Fibroblast of lung (primary cell): ENCODE measurements at places on chromosomes 7 and 10. TPM values are rescaled to one million over a fixed set of nuclear protein-coding genes. Genes with fewer than 3 reads are reported as not detected.
A peak's percentile ranks its signal among the peaks of the same experiment; 100 is the strongest.

DNA sequence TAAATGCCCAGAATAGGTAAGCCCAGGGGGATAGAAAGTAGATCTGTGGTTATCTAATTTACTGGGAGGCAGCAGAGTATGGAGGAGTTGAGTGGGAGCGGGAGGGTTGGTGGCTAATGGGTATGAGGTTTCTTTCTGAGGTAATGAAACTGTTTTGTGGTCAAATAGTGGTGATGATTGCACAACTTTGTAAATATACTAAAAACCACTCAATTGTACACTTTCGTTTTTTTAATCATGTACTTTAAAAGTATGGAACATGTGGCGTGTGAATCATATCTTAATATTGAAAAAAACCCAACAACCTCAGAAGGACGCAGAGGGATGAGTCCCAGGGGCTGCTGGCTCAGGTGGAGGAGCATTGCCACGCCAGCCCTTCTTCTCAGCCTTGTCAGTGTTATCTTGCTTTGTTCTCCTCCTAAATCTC is 118.1 kb downstream of the WDR11 start:
- DNase-seq, result peak; percentile 20

GRCh38 chr7:111752022-111752582 is 189.8 kb upstream of the IMMP2L start:
- DNase-seq, result peak; percentile 24

DNA sequence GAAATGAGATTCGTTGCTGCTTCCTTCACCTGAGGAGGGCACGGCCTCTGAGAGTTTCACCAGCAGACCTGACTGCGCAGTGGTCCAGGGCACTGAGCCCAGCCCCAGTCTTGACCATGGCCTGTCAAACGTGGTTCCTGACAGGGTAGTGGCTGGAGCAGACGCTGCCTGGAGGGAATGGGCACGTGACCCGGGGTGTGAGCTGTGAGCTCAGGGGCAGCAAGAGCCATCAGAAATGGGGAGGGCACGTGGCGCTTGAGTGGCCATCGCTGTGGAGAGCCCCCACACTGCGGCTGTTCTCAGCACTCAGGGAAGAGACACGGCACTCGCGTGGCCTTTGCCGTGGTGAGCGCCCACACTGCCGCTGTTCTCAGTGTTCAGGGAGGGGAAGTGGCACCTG is 12.0 kb downstream of the FAM20C start:
- DNase-seq, result peak; percentile 6

GRCh38 chr7:28509251-28510025 is 97.1 kb downstream of the CREB5 start:
- no peak for DNase-seq

- DNase-seq, result peak; percentile 94
These were observed 97.6 kb upstream of the ZNF438 start for GRCh38 chr10:31129271-31129670.

DNA sequence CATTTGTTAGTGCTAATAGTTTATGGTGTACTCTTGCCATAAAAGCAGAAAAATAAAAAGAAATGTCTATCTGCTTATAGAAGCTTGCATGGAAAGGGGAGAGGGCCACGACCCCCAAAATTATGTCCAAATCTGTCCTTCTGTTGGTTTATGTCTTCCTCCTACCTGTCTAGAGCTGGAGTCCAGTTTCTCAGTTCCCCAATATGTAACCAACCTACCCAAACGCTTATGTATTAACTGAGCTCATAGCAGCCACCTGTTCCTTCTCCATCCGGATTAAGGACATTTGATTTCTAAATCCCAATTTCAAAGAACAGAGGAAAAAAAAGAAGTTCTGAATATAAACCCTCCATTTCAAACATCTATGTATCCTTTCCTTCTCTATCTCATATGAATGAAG is 30.3 kb upstream of the TPK1 start:
- DNase-seq, result no peak

DNA sequence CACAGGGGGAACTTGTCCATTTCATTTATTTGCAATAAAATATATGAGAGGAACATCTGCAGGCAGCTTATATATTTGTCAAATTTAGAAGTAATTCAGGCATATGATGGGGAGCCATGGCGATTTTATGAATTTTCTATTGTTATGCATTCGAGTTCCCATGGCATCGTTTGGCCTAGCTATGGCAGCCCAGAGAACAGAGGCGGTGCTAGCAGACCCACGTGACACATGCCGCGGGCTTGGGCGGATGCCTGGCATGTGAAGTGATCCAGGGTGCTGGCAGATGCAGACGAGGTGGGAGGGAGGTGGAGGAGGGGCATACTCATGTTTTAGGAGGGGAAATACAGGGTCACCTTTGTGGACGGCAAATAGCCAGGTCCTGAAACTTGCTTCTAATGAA is 560.0 kb upstream of the GALNT17 start:
- DNase-seq, result no peak

DNA sequence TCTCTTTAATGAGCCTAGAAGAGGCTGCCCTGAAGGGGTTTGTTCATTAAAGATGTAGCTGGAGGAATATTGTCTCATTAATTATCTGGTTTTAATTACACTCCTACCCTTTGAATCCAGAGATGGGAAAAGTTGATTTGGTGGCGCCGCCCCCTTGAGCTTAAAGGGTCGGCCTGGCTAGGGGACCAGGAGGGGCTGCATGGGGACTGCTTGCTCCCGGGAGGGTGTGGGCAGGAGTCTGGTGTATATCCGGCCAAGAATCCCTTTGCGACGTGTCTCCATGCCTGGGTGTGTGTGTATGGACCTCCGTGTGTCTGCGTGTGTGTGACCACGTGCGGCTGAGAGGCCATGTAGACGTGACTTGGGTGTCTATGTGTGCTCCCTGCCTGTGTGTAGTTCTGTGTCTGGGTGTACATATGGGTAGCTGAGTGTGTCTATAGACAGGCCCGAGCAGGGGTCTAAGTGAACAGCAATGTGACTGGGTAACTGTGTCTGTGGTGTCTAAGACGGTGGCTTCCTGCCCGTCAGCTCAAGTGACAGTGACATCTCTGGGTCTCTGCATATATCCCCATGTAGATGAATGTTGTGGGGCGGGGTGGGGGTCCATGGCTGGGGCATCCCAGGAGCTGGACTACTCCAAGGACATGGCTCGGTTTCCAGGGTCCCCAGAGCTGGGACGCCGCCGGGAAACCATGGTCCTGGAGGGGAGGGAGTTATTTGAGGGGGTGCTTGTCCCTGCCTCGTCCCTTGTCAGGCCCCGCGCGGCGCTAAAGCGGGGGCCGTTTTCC is 10.7 kb downstream of the LBX1 start:
- DNase-seq, result no peak

- no peak for DNase-seq
These were observed 11.0 kb downstream of the KIAA1217 start for GRCh38 chr10:24219963-24220362.

GRCh38 chr7:159143780-159144757 is 598 bp downstream of the VIPR2 start:
- no peak for DNase-seq

DNA sequence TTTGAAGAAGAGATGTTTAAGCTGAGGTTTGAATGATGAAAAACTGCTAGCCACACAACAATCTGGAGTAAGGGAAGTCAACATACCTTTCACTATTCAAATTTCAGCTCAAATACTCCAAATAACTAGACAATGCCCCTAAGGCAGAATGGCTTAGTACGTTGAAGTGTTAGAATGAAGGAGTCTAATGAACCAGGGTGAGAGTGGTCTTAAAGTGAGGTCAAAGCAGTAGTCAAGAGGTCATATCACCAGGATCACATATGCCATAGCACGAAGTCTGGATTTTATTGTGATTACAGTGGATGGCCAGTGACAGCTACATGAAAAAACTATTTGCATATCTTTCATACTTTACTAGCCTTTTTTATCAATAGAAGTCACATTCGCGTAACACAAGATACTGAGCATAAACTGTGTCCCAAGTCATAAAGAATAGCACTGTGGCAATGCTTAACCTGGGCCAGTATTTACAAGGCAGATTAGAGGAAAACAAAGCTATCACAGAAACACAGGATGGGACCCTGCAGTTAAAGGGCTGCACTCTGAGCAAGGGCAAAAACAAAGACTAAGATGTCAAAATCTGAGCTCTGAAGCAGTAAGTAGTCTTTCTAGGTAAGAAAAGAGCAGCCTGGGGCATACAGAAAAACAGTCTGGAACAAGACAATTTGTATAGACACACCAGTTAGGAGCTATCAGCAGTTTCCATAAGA is 61.5 kb downstream of the HYCC1 start:
- DNase-seq, result no peak

- DNase-seq, result no peak
These were observed 54.6 kb downstream of the TEX36 start for GRCh38 chr10:125628104-125629049.

The STOX1 gene
- under 0.01 TPM in 2 replicates for total RNA-seq

The SEMA3A gene
- total RNA-seq, result 19.5 and 60.8 TPM in 2 replicates

The DYNC1I1 gene
- under 0.01 and 0.17 TPM in 2 replicates for total RNA-seq

The SPDYE11 gene
- not detected in 2 replicates for total RNA-seq

The CACNB2 gene
- total RNA-seq, result 0.66 and 1.5 TPM in 2 replicates

The VGF gene
- total RNA-seq, result 0.26 and 0.66 TPM in 2 replicates

The NAT16 gene
- total RNA-seq, result not detected in 2 replicates

The KIAA1217 gene
- 0.26 and 1.5 TPM in 2 replicates for total RNA-seq

The GSAP gene
- 10.3 and 21.5 TPM in 2 replicates for total RNA-seq
